ENCODE measurements at places on chromosomes 7 and 10.

DNA sequence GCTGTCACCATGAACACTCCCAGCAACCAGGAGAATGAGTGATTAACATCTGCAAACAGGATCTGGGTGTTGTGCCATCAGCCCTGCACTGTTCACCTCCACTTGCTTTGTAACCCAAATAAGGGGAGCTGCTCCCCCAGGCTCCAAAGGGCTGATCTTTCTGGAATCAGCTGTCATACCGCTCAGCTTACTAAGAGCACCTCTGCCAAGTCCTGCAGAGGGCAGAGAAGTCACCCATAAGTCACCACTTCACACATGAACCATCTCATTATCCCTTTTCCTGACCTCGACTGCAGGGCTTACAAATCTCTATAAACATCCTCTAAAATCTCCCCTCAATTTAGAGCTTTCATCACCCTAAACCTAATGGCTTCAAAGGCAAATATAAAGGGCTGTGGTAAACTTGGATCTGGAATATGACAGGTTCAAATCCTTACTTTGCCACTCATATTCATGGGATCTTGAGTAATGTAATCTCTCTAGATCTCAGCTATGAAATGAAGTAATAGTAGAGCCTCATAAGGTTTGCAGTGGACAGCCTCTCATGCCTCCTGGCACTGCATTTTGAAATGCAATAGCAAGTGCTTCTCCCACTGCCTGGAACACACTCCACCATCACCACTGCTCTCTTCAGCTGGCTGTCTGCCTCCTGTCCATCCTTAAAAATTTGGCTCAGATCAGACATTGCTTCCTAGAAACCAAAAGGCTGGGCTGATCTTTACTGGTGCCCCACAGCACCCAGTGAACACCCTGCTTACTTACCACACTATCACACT, 38.8 kb downstream of the ERLIN1 start:
- DNase-seq: peak; percentile 26

DNA sequence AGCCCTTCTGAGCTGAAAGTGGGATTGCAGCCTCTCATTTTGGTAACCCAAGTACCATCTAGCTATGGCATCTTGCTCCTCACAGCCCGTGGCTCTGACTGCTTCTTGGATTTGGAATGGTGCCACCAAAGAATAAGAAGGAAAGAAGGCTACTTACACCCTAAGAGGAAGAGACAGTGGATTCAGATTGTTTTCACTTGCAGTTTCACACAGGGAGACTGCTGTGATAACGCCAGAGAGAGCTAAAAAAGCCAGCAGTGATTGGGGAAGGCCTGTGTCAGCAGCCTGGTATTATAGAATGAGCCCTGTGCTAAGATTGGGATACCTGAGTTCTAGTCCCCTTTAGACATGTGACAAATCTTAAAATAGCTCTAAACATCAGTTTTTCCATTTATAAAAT, 3.6 kb upstream of the LRRC4 start:
- DNase-seq: no peak

DNA sequence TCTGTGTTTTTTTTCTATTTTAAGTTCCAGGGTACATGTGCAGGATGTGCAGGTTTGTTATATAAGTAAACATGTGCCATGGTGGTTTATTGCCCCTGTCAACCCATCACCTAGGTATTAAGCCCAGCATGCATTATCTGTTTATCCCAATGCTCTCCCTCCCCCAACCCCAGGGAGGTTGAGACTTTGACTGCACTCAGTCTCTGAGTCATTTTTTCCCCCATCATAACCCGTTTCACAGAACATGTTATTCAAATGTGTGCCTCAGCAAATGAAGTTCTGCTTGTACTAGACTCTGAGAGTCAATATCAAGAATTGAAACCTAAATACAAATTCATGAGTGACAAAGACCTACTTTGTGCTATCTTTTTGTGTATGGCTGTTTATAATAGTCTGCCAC, 70.0 kb upstream of the CYP26C1 start:
- DNase-seq: peak; percentile 12

- DNase-seq: no peak
Measured at GRCh38 chr10:81280497-81281479, 594.2 kb upstream of the NRG3 start.

- no peak for DNase-seq
Measured at GRCh38 chr10:93071674-93072224, 1.9 kb upstream of the CYP26A1 start.

GRCh38 chr7:148523550-148523949, 67.0 kb upstream of the C7orf33 start:
- DNase-seq: no peak

DNA sequence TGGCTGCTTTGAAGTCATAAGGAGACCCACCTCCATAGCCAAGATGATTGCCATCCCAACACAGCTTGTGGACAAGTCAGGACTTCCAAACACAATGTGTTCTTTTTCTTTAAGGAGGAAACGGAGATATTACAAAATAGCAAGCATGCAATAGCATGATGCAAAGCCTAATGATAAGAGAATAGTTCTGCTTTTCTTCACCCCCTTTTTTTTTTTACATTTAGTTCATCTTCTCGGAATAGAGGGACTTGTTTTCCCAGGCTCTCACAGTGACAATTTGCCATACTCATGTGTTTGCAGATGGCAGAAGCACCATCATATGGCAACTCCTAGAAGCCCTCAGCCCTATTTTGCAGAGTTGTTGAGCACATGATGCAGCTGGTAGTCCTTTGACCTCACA, 119.8 kb downstream of the ITGB8 start:
- DNase-seq: no peak

DNA sequence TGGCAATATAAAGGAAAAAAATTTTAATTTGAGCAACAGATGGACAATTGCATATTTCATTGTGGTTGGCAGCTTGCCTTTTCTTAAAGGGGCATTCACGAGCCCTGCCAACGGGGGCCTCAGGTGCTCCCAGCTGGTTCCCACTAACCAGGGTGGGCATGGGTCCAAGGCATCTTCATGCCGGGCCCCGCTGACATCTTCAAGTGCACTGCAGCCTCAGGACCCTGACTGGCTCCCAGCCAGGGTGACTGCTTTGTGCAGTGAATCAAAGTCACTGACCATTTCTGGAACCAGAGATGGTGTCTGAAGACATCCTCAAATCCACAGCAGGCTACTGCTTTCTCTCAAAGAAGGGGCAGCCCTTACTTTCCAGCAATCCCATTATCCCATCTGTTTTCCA, 275.2 kb upstream of the MGMT start:
- no peak for DNase-seq

DNA sequence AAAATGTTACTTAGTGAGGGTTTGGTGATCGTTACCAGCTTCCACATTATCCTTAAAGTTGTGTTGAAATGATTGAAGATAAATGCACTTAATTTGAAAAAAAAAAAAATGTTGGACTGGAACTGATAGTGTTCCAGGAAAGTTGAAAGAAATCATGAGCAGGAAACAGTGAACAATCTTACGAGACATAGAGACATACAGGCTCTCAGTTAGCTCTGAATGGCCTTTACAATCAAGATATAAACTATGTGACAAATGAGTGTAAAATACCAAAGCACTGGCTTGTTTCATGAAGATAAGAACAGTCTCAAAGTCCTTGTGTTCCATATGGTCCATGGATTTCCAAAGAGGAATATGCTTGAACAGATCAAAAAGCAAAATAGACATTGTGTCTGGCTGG, 430.1 kb upstream of the ETV1 start:
- no peak for DNase-seq

DNA sequence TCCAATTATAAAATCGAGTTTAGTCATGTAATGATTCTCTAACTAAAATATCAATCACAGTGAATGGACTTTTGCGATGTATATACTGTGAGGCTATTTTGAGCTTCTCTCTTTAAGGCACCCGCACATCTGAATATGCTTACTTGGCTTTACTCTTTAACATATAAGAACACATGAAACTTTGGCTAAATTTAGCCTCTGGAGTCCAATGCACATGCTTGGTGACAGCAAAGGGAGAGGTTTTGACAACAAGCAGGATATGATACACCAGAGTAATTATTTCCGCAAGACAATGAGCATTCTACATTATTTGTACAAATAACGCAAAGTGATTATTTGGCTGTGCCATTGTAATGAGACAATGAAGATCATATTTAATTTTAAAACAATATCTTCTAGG, 72.4 kb downstream of the ARID5B start:
- no peak for DNase-seq

DNA sequence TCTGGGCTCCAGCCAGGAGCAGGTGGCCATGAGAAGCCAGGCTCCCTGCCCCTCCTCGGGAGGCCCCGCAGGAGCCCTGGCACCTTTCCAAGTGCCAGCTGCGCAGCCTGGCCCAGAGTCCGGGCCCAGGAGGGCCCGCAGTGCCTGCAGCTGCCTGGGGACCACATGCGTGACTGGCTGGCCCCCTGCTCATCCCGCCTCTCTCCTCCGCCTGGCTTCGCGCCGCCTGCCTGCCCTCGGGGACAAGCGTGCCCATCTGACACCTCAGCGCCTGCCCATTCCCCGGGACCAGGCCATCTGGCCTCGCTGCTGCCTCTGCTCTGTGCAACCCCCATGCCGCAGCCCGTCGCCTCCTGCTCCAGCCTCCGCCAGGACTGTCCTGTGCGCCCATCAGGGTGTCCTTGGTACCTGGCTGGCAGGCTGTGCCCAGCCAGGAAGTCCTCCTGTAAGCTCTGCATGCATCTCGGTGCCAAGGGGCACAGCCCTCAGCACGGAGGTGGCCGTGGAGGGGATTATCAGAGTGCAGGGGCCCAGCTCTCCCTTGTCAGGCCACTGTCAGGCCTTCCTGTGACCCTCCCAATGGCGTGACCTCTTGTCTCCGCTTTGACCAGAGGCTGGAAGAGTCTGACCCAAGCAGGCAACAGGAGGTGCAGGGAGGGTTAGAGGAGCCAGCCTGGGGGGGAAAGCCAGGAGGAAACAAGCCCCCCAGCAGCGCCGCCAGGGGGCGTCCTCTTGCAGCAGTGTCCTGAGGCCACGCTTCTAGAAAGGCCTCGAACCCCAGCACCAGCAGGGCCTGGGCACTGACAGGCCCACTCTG, 50.5 kb downstream of the TMEM209 start:
- DNase-seq: no peak

- DNase-seq: no peak
Measured at GRCh38 chr10:8151086-8151485, 96.6 kb downstream of the GATA3 start.

DNA sequence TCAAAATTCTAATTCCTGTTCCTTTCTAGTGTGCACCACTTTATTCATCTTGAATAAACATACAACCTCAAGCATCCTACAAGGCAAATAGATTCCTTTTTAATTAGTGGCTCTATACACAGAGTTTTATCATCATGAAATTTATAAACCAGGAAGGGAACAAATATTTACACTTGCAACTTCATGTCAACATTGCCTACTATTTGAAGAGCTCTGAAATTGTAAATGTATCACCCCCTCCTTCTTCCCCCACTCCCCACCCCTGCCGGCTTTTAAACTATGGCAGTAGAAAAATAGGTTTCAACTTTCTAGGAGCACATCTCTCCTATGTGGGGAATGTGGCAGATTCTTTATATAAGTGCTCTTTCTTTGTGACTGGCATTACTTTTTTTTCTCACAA, 49.6 kb downstream of the KAT6B start:
- DNase-seq: no peak

DNA sequence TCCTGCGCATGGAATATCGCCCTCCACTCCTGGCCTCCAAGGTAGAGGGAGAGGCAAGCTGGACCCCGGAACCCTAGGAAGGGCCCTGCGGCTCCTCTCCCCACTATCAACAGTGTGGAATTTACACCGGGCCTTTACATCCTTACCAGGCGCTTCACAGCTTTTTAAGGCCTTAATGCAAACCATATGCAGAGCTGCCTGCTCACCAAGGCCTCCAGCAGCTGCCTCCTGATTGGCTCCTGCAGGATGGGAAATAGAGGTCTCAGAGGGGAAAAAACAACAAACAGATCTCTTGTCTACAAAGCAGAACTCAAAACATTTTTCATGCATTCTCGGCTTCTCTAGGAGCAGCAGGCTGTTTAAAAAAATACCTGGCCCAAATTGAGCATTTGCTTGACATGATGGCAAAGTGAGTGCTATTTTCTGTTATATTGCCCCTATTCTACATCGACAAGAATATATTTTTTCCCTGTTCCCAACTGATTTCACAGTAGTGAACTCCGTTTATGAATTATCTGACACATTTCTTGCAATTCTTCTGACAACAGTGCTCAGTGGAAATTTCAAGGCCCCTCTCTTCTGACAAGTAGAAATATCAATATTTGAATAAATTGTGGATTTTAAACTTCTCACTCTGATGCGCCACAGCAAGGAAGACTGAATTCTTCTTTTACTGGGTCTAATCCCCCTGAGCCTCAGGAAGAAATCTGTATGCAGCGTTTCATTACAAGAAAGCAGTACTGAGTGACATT, 51.7 kb downstream of the EBF3 start:
- DNase-seq: no peak

- DNase-seq: no peak
Measured at GRCh38 chr10:118003126-118003525, 43.6 kb downstream of the RAB11FIP2 start.

DNA sequence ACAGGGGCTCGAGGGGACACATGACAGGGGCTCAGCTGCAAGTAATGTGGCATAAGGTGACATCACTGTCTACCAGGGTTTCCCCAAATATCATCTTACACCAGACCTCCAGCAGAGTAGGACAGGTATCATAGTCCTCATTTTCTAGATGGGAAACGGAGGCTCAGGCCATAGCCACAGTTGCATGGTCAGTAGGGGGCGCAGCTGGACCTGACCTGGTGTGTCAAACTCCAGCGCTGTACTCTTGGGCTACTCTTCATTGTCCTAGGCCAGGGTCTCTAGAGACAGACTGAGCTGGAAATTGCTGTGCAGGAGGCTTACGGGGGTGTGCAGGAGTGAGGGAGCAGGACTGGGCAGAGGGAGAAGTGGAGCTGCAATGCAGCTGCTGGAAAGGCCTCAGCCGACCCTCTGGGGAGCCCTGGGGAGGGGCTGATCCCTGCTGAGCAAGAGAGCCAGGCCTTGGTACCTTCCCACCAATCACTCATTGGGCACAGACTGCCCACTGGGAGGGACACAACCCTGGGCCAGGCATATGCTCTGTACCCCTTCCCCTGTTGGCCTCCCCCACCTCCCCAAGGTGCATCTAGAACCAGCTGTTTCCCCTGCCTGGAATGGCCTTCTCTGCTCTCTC, 89.9 kb downstream of the CDH23 start:
- DNase-seq: peak; percentile 23
